Choroid plexus epithelial cell (primary cell): ENCODE measurements at places on chromosomes 12 and 14.

DNA sequence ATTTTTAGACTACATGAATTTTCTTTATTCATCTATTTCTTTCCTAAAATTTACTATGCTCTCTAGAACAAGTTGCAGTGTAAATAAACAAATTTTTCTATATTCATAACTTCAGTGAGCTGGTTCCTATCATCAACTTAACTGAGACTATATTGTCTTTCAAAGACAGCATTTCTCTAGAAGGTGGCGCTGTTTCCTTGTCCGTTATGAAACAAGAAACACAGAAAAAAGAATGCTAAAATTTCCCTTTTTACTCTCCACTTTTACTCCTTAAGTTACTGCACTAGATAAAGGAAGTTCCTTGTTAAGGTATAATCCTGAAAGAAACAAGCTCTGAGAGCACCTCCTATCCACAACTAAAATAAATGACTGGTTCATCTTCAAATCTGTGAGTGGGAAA lies 8.2 kb upstream of the CLEC2A start:
- peak; percentile 46 for DNase-seq

GRCh38 chr12:130965668-130966067 lies 12.0 kb downstream of the ADGRD1 start:
- peak; percentile 14 for DNase-seq

DNA sequence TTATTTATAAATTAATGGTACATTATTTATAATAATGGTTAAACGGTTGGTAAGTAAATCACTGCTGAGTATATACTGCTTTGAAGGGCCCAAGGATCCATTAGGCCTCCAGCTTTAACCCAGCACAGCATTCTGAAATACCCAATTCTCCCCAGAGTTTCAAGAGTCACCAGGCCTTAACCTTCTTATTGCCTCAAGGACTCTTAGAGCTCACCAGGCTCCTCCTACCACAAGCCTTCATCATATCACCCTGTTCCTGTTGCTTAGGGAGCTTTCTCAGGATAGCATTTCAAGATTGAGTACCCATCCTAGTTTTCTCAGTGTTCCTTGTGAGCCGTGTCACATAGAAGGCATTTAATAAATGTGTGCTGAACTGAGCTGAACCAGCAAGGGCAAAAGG lies 242.5 kb downstream of the FBXL14 start:
- DNase-seq: peak; percentile 36

GRCh38 chr12:54132976-54133771 lies 55.6 kb downstream of the SMUG1 start:
- no peak for DNase-seq

DNA sequence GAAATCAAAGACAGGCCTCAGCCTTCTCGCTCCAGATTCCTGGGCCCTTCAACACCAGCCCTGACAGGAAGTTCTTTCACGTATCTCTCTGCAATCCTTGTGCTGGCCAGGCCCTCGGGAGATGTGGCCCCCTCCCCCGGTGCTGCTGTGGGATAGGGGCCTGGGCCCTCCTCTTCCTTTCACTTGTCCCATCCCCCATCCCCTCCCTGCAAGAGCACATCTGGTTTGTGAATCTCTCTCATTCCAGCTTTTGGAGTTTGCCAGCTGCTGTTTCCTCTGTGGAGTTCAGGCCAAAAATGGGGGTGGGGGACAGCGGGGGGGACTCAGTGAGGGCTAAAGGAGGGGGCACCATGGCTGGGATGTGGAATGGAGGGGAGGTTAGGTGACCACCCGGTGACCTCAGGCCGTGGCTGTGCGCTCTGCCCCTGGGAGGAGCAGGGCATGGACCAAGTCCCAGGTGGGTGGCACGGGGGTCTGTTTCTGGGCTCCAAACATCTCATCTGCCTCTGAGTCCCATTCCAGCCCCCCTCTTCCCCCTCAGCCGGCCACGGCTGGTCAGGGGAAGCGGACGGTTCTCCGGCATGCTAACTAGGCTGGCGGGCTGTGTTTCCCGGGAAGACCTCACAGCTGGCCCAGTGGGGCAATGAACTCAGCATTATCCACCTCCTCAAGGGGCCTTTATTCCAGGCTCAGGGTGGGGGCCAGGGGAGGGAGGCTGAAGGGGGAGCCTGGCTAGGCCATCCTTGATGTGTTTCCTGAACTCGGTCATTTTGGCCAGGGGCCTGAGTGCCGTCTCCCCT lies 7.4 kb downstream of the LRP1 start:
- DNase-seq: peak; percentile 36

GRCh38 chr12:43206396-43206795 lies 345.6 kb downstream of the ADAMTS20 start:
- peak; percentile 45 for DNase-seq

GRCh38 chr14:93308686-93309345 lies 24.0 kb downstream of the BTBD7 start:
- no peak for DNase-seq

GRCh38 chr14:23168246-23168645 lies 15.2 kb downstream of the SLC7A8 start:
- no peak for DNase-seq

DNA sequence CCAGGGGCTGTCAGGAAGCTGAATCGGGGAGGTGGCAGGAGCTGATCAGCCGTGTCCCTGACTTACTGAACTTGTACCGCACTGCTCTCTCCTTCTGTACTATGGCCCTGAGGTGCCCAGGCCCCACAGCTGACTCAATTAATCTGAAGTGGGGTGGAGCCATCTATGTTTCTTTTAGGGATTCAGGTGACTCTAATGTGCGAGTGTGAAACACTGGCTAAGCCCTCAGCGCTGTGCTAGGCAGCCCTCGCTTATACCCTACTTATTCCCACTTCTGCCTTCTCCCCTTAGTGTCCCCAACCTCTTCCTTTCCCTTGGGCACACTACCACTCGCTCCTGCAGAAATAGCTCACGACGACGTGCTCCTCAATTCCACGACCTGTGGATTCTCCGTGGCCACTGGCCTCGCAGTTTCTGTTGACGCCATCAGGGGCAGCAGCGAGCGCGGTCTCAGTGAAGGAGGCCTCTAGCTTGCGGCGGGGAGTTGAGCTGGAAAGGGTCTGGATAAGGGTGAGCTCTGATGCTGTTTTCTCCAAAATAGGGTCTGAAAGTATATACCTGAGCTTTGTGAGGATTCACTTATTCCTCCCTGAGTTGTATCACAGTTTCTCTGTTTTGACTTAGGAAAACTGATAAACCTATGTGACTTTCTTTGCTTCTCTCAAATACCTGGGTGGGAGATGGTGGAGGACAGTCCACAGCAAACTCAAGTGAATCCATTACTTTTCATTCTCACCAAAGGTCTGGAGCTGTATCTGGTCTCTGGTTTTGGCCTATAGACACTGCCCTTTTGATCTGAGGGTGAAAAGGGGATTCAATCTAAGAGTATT lies 167.6 kb downstream of the SLC41A2 start:
- peak; percentile 31 for DNase-seq

DNA sequence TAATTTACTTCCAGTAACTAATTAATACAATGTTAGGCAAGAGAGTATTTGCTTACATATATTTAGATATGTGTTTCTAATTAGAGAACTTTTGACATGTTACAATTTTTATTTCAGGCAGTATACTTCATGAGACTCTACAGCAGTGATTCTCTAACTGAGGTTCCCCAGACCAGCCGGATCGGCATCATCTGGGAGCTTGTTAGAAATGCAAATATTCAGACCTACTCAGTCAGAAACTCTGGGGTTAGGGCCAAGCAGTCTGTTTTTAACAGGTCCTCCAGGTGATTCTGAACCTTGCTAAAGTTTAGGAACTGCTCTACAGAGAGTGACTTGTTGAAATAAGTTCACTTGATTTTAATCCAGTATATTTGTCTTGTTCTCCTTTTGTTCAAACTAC lies 46.5 kb downstream of the ARID2 start:
- DNase-seq: no peak

GRCh38 chr12:53949631-53950436 lies 4.9 kb upstream of the HOXC12 start:
- DNase-seq: no peak

DNA sequence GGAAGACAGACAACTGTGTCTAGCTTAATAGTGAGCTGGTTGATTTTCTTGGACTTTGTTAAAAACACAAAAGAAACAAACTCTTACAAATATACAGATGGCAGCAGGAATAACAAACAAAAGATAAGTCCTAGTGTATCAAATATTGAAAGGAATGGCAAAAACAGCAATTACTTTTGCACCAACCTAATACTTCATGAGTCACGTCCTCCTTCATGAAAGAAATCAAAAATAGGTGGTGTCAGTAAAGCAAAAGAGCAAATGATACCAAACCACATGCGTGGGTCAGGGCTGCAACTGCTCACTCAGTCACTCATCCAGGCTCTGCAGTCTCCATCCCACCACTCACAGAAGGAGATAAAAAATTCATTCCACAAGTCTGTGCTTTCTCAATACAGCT lies 11.8 kb downstream of the ATG14 start:
- peak; percentile 11 for DNase-seq

GRCh38 chr12:3033539-3033867 lies 43.7 kb upstream of the TSPAN9 start:
- no peak for DNase-seq

DNA sequence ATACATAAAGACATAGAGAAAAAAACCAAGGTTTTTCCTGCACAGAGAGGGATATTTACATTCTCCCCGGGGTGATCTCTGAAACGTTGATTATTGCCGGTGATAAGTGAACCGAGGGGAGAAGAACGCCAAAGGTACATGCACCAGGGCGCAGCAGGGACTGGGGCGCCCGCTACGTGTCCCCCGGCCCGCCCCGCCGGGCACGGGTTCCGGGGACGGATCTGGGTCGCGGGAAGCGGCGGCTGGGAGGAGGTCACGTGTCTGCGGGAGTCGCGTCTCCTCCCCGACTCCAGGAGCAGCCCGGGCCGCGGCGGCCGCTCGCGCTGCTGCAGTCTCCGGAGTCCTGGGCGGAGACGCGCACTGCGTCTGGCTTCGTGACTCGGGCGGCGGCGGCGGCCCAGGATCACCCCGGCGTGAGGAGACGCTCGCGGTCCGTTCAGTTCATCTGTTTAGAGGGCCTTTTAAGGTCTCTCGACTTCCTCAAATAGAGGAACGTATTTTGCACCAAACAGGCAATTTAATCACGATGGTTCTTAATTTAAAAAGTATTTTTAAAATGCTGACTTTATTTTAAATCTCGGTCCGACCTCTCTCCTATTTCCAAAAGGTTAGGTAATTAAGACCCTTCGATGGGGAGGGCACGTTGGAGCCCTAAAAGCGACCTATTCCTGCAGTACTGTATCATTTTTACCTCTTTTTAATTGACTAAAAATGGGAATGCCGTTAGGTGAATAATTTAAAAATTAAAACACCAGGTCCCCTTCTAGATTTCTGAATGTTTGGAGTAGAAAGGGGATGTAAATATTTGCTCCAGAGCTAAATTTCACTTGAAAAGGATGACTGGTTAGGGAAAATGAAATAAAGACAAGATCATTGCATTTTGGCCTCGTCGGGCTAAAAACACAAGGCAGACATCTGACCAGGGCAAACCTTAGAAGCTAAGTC lies 1.8 kb upstream of the BHLHE41 start:
- peak; percentile 79 for DNase-seq

DNA sequence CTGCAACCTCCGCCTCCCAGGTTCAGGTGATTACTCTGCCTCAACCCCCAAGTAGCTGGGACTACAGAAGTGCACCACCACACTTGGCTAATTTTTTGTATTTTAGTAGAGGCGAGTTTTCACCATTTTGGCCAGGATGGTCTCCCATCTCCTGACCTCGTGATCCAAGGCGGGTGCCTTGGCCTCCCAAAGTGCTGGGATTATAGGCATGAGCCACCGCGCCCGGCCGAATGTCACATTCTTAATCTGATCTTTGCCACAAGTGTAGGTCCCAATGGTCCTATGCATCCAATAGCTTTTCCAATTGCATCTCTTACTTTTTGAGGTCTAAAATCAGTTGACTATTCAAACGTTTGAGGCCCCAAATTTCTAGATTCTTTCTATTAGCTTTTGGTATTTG lies 676.0 kb downstream of the SLC16A7 start:
- DNase-seq: no peak

GRCh38 chr12:126897102-126897501 lies 1369.9 kb upstream of the TMEM132C start:
- no peak for DNase-seq
